ENCODE measurements at places on chromosomes 7 and 10.

DNA sequence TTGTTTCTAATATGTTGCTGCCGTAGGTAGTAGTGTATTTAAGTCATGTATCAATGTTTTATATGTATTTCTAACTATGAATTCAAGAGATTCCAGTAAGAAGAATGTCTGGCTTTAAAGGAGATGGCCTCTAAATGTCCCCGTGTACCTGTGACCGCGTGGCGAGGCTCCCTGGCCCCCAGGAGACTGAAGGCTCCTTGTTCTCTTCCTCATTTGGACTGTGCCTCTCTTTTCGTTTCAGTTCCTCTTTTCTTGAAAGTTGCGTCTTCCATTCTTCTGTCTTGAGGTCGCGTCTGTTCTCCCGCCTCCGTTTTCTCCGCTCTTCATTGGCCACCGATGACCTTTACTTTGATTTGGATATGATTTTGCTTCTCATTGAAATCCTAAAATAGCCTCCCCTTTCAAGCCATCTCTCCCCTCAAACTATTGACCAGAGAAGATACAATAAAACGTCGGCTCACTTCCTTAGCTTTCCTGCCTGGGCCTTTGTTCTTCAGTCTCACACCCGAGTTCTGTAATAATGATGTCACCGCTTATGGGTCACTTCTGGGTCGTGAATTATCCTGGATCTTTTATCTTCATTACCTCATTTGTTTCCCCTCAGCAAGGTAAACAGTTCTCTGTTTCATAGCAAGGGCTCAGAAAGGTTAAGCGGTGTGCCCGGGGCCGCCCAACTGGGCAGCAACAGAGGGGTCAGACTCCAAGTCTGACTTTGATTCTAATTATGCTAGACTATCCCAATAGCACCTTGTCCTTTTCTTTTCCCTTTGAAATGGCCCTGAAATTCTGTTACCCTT, 28.7 kb downstream of the WIPI2 start:
- DNase-seq, result no peak

DNA sequence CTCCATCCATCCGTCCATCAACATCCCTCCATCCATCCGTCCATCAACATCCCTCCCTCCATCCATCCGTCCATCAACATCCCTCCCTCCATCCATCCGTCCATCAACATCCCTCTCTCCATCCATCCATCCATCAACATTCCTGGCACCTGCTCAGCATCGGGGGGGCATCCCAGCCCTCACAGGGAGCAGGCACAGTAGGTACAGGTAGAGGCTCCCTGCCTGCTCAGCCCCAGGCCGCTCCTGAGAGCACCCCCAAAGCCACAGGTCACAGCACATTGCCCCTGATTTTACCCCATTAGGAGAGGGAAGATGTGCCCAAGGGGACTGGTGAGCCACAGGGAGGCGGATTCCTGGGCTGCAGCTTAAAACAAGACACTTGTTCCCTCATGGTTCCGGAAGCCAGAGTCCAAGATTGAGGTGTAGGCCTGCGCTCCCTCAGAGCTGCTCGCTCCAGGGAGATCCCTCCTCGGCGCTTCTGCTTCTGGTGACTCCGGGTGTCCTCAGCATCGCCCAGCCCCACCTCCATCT, 21.1 kb upstream of the CFAP46 start:
- DNase-seq, result no peak

DNA sequence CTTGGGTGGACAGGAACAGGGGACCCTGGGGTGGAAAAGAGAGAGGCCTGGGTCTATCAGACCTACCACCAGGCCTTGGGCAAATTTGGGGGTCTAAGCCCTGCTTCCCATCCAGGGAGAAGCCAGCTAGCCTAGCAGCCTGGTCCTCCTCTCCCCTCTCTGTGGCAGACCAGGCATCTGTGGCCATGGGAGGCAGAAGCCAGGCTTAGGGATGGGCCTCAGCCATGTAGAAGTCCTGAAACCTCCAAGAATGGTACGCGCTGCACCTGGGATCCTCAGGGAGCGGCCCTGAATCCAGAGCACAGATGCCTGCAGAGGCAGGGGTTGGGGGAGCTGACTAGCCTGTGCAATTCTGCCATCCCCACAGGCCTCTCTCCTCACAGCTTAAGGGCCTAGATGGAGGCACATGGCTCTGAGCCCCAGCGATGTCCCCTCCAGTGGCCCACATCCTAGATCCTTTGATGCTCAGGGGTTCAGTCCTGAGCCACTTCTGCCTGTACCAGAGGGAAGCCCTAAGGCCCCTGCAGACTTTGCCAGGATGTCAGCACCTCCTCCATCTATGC, 21.2 kb downstream of the GRID1 start:
- no peak for DNase-seq

DNA sequence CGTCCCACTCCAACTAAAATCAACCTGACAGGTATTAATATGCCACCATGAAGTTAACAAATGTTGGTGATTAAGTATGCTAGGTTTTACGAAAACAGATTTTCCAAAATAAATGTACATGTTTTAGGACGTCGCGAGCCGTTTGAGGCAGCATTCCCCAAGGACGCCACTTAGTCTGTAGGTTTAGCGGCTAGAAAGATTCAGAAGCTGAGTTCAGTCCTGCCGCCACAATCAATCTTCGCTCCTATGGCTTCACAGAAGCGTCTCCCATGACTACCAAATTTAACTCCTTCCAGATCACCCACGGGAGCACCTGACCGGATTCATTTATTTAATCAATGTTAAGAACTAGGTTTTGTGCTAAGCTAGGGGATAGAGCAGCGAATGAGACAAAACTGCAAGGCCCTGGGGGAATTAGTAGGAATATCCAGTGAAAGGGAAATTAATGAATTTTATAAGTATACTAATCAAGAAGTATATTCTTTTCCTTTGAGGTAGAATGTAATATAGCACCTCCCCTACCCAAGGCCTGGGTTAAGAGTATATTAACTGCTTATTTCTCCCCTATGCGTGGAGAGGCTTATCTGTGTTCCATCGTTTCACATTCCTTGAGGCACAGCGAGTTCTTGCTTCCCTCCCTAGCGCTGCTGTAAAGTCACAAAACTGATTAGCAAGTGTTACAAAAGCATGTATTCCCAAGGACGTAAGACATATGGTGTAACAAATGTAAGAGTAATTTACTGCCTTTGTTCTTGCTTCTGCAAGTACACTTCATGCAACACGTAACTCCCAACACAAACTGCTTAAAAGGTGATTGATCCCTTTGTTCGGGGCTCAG, 994 bp upstream of the CYP51A1 start:
- DNase-seq, result no peak

GRCh38 chr7:18770154-18770811, 274.7 kb downstream of the HDAC9 start:
- no peak for DNase-seq

GRCh38 chr10:113121153-113121552, 171.1 kb downstream of the TCF7L2 start:
- no peak for DNase-seq

DNA sequence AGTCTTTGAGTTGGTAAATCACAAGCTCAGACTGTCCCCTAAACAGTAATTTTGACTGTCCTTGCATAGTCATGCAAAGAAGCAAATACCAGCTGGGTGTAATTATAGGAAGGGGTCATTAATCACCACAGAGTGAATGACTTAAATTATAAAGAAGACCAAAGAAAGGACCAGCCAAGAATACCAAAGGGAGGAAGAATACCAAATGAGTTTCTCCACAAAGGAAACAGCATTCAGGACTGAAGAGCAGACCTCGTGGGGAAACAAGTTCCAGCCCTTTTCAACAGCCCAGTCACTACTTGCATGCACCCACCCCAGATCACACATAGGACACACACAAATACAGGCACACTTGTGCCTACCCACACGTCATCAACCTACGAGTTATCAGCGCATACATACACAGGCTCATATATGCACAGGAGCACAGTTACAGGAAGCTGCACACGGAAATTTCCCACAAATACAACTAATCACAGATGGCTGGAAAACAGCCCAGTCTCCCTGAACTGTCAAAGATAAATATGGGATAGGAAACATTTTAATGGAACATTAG, 77.6 kb downstream of the DENND2A start:
- DNase-seq, result no peak

DNA sequence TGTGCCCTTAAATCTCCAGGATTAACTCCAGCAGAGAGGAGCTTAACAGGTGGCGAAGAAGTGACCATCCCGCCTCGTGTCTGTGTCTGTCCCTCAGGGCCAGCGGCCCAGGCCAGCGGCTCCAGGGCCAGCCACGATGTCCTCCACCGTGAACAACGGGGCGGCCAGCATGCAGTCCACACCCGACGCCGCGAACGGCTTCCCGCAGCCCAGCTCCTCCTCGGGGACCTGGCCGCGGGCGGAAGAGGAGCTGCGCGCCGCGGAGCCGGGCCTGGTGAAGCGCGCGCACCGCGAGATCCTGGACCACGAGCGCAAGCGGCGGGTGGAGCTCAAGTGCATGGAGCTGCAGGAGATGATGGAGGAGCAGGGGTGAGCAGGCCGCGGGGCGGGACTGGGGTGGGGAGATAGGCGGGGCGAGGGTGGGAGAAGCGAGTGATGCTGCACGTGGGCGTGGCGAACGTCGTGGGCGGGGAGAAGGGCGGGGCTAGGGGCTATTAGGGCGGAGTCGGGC, 33.3 kb downstream of the SRRM3 start:
- peak; percentile 63 for DNase-seq

Measured in Calu3 (cell line).